ENCODE measurements at places on chromosomes 16 and 17.

DNA sequence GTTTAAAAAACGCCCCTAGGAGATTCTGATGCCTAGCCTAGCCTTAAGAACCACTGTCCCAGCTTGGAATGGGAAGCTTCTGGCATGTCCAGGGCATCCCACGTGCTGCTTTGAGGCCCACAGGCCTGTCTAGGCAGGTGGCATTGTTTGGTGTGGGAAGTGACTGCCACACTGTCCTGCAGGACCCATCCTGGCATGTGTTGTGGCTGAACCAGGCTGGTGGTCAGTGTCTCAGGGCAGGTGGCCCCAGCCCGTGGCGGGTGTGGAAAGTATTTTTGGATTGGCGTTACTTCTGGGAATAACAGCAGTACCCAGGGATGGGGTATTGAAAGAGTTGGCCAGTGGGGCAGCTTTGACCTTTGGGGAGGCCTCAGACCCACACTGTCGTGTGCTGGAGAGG is 27.9 kb downstream of the PGS1 start:
- DNase-seq, result no peak

- DNase-seq, result no peak
These were observed 153.8 kb downstream of the SNX11 start for GRCh38 chr17:48261297-48261880.

GRCh38 chr16:3022684-3023414 is 893 bp downstream of the HCFC1R1 start:
- no peak for DNase-seq

DNA sequence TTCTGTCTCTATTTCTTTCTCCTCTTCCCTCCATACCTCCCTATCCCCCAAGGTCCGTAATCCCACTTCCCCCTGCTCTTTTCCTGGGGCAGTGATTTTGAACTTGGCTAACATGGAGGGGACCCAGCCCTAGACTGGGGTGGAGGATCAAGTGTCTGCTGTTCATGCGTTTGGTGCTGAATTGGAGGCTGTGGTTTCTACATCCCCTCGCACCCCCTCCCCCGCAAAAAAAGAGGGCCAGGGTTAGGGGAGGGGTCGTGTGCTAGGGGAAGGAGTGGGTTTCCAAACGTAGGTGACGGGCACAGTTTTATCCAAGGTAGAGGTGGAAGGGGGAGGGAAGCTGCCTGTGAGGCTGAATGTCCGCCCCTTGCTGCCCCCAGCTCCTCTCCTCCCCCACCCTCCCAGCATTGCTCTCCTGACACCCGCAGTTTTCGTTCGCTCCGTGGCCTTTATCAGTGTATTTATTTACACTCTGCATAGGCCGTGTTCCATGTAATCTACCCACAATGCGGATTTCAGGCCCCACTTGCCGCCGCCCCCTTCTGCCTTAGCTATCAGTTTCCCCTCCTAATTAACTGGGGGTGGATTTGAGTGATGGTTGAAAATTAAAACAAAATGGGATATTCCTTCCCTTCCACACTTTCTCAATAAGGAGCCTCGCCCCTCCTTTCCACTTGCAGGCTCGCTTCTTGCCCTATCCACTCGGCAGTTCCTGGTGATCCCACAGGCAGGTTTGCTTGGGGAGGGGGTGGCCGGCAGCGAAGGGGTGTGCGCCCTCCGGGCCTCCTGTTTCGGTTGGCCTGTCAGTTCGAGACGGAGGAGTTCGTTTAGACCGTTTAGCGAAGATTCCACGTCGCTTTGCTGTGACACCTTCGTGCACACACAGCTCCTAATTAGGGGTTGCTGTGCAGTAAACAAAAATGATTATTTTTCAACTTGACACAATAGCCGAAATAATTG is 2.0 kb downstream of the GNAO1 start:
- DNase-seq, result no peak

DNA sequence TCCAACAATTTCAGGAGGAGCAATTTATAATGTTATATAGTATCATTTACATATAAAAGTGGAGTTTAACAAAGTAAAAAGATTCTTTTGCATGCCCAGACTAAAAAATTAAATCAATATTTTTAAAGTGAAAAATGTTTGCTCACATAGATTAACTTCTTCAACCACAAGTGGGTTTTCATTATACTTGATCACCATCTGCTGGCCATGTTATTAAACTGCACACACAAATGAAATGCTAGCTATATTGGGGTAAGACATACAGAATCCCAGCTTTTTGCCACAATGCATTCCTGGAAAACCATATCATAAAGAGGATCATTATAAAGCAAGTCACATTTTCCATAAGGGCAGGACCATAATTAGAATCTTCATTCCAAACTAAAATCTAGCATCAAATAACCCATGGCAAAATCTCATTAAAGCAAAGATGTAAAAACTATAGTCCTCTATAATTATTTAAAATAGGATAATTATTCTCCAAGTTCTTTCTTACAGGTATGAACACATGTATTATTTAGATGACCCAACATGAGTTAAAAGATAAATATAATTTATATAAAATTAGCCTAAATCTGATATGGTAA is 26.3 kb downstream of the CEP112 start:
- DNase-seq, result no peak

GRCh38 chr16:31458073-31458843 is 1.0 kb upstream of the ARMC5 start:
- DNase-seq, result no peak

- DNase-seq, result no peak
These were observed 29.0 kb downstream of the HYDIN start for GRCh38 chr16:71201556-71201955.

DNA sequence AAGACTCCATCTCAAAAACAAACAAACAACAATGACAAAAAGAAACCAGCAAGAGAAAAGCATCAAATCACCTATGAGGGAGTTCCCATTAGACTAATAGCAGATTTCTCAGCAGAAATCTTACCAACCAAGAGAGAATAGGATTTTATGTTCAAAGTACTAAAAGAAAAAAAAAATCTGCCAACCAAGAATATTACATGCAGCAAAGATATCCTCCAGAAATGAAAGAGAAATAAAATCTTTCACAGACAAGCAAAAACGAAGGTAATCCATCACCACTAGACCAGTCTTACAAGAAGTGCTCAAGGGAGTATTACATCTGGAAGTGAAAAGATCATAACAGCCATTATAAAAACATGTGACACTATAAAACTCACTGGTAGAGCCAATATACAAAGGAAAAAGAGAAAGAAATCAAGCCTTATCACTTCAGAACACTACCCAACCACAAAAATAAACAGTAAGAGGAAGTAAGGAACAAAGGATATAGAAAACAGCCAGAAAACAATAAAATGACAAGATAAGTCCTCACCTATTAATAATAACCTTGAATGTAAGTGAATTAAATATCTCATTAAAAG is 66.3 kb downstream of the STX8 start:
- no peak for DNase-seq

DNA sequence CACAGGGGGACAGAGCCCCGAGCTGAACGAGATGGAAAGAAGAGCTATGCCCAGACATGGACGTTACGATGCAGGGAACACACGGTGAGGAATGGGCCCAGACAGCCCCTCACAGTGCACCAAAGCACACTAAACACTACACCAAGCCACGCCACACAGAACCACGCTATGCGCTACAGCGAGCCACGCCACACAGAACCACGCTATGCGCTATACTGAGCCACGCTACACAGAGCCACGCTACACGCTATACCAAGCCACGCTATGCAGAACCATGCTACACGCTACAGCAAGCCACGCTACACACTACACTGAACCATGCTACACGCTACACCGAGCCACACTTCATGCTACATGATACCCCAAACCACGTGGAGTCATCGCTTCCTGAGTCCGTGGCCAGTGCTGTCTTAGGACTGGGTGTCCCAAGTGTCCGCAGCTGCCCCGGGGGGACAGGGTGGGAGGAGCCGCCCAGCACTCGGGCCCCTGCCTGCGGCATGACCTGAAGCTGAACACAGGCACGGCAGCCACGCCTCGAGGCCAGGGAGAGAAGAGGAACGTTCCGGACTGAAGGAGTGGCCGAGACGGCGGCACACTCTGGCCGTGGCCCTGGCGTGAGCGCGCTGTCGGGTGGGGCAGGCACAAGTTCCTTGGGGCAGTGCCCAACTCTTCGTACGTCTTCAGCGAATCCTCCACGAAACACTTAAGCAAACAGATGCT is 61.3 kb downstream of the LMF1 start:
- DNase-seq, result no peak

GRCh38 chr16:70661918-70662641 is 15.7 kb downstream of the IL34 start:
- DNase-seq, result no peak

- DNase-seq, result no peak
These were observed 8.6 kb downstream of the GNA13 start for GRCh38 chr17:65047941-65048340.

- DNase-seq, result no peak
These were observed 12.2 kb downstream of the PLK1 start for GRCh38 chr16:23690771-23691482.

DNA sequence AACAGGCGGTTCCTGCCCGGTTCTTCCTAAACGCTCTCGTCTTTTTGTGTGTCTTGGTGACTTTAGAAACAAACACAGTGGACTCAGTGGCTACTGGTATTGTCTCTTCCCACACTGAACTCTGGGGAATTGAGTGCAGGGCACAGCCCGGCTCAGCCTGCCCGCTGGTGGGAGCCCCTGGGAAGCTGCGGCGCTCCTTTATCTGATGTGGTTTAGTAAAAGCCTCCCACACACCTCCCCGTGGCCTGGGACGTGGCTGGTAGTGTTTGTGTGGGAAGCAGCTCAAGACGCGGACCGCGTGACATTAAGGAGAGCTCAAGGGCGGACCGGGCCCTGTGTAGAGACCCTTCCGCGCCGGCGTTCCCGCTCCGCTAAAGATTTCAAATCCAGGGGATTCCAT is 55.4 kb upstream of the PVALEF start:
- DNase-seq, result no peak

GRCh38 chr17:17693253-17694168 is 12.3 kb downstream of the RAI1 start:
- DNase-seq, result no peak

DNA sequence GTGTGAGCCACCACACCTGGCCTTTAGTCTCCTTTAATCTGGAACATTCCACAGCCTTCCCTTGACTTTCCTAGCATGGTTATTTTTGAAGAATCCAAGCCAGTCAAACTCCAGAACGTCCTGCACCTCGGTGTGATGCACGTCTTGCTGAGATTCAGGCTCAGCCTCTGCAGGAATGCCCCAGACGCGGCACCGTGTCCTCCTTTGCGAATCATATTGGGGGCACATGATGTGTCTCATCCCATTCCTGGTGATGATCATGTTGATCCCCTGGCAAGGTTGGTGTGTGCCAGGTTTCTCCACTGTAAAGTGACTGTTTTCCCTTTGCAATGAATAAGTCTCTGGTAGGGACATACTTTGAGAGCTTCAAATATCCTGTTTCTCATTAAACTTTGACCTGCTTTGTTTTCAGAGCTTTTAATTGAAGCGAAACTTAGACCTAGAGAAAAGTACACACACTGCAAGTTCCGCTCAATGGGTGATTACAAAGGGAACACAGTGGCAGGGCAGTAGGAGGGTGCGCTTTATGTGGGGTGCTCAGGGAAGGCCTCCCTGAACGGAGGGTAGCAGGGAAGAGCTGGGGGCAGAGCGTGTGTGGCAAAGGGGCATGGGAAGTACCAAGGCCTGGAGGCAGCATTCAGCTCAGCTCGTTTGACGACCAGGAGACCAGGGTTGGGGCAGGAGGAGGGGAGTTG is 9.6 kb upstream of the ATP2C2 start:
- no peak for DNase-seq

GRCh38 chr17:78240839-78241238 is 9.4 kb downstream of the TMEM235 start:
- no peak for DNase-seq

DNA sequence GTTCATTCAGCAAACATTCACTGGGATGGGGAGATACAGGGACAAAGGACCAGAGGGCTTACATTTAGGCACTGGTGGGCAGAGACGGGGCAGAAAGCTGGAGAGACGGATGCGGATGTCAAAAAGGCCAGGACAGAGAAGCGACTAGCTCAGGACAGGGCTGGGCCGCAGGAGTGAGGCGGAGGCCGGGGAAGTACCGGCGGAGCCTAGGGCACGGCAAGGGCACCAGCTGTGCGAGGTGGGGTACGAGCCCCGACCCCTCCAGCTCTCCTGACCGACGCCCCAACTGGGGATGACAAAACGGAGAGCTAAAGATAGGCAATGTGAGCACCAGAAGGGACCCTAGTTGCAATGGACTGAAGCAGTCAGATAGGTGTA is 3.9 kb upstream of the SGCA start:
- no peak for DNase-seq

DNA sequence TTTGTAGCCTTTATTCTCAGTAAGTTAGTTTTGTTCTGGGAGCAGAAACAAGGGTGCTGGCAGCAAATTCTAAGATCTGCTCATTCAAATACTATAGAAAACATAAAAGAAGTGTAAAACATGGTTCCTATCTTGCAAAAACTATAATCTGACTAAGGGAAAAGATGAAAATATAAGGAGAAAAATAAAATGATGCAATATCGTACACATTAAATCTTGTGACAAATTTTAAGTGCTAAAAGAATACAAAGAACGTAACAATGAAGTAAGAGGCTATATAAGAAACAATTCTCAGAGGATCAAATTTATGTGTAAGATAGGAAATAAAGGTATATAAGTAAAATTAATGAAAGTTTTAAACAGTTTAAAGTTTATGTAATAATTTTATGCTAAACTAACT is 224.6 kb downstream of the CEP112 start:
- no peak for DNase-seq

DNA sequence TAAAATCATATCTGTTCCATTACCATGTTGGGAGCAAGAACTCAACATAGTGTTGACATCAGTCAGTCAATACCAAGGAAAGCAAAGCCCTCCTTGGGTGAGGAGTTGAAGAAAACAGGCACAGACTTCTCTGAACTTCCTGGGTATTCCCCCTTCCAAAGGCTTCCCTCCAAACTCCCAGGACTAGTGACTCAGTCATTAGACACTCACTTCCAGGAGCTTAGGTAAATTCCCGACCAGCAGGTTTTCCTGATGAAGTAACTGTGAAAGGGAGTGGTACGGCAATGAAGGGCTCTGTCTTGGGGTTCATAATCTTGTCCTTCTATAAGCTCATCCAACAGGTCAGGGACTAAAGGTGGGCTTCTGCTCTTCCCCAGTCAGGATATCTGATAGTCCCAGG is 293.8 kb upstream of the AXIN2 start:
- DNase-seq, result no peak

GRCh38 chr17:82055023-82055964 is 3.6 kb downstream of the GPS1 start:
- no peak for DNase-seq

DNA sequence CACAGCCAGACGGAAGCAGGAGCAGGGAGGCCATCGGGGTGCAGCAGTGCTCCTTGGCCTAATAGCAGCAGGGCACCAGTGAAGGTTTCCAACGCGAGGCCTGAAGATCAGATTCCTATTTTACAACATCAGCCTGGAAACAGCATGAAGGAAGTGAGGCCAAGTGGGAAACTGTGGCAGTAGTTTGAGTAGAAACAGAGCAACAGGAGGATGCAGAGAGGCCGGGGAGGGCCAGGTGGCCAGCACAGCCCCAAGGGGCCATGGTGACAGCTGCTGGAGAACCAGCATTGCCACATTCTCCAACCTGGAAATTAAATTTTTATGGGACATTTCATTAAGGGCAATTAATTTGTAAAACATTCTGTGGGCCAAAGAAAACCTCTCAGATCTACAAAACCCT is 3.4 kb upstream of the ANKRD11 start:
- DNase-seq, result no peak

GRCh38 chr16:1949507-1949906 is 5.0 kb downstream of the RPL3L start:
- DNase-seq, result no peak

GRCh38 chr16:53678155-53678554 is 25.5 kb downstream of the RPGRIP1L start:
- no peak for DNase-seq

- DNase-seq, result no peak
These were observed 13.8 kb upstream of the SPOP start for GRCh38 chr17:49691677-49692191.
